ENCODE measurements at places on chromosomes 6 and 20.
A peak's percentile ranks its signal among the peaks of the same experiment; 100 is the strongest.

- DNase-seq, result no peak
These were observed 24.1 kb downstream of the COX4I2 start for GRCh38 chr20:31661625-31662371.

DNA sequence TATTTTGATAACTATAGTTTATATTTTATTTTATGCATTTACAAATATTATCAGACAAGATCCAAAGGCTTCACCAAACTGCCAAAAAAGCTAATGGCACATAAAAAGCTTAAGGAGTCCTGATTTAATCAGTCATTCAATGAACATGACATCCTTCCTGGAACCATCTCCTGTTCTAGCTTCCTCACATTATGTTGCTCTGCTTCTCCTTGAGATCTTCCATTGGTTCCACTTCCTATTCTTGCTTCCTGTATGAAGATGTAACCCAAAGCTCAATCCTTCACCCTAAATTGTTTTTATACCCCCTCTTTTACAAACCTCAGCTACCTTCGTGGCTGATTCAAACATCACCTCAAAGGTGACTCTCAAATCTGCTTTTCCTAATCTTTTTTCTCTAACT, 4.5 kb upstream of the BRD2 start:
- no peak for DNase-seq

GRCh38 chr20:43988867-43989266, 74.2 kb downstream of the TOX2 start:
- DNase-seq, result no peak

DNA sequence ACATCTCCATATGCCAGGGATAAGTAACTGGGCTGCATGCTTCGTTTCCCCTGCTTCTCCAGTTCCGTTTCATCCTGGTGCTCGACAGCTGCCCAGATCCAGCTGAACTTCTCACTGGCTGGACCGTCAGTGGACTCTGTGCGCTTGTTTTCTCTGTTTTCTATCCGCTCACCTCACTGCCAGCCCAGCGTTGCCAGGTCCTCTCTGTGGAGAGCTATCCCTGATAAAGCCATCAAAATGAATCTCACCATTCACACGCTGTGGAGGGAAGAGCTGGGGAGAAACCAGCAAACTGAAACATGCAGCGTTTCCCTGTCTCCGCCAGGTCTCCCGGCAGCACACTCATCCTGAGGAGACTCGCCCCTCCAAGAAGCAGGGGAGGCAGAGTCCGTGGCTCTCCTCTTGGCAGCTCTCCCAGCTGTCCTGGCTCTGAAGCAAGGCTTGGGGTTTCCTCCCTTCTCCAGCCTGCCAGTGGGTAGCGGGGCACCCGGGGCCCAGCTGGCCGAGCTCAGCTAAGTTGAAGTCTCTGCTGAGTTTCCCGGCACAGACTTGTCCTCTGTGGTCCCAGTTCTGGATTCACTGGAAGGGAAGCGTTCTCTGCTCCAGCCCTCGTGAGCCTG, 160.9 kb downstream of the DTNBP1 start:
- DNase-seq, result peak; percentile 78

DNA sequence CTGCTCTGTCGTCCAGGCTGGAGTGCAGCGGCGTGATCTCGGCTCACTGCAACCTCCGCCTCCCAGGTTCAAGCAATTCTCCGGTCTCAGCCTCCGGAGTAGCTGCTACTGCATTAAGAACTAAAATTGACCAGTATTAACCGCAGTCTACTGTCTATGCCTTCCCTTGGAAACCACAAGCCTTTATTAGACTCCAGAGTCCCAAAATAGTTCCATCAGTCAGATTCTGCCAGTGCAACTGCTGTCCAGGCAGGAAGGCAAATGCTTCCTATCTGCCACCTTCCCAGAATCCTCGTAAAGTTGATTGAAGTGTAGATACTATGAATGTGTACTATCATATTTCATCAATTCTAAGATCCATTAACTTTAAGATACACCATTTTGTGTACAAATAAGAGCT, 16.7 kb downstream of the KAT14 start:
- no peak for DNase-seq

DNA sequence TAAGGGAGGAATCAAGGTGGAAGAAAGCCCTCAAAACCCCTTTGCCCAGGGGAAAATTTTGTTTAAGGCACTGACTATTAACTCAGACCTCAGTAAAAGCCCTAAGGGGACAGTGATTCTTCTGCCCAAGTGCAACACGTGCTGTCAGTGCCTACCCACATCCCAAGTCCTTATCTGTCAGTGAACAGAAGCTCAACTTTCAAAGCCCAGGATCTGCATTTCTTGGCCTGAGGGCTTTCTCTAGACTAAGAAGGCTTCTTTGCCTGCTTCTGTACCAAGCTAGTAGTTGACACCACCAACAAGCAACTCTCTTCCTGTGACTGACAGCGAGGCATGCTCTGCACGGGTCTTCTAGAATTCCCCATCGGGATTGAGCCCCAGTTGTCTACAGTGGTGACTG, 416.0 kb upstream of the SPTLC3 start:
- DNase-seq, result no peak

- DNase-seq, result no peak
These were observed 380.6 kb downstream of the TENT5A start for GRCh38 chr6:81371930-81372329.

DNA sequence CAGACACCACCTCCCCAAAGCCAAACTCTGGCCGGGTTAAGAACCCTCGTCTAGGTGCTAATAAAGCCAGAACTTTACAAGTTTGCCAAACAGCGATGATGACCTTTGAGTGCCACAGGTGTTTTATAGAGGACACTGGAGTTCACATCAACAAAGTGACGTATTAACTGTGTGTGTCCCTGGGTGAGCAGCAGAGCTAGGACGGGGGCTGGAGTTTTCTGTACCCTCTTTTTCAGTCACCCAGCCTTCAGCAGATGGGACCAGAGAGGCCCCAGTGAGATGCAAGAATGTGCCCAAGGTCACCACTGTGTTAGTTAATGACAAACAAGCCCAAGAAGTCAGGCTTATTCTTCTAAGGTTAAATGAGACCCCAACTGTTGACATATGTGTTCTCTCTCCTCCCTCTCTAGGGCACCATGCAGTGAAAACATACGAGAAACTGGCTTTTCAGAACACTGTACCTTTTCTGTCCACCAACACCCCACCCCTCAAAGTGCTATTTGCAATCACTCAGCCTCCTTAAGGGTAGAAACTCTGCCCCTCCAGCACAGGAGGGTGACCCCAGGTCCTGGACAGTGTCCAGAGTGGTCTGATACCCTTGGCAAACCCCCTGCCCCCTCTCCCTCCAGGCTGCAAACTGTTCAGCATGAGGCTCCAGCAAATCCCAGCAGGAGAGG, 5.2 kb downstream of the SDC4 start:
- DNase-seq, result no peak

- DNase-seq, result no peak
These were observed 63.6 kb upstream of the GATA5 start for GRCh38 chr20:62539198-62540045.

GRCh38 chr6:125236536-125237327, 65.0 kb downstream of the HDDC2 start:
- DNase-seq, result no peak

- no peak for DNase-seq
These were observed 184.8 kb downstream of the ZNF217 start for GRCh38 chr20:53408691-53409446.

DNA sequence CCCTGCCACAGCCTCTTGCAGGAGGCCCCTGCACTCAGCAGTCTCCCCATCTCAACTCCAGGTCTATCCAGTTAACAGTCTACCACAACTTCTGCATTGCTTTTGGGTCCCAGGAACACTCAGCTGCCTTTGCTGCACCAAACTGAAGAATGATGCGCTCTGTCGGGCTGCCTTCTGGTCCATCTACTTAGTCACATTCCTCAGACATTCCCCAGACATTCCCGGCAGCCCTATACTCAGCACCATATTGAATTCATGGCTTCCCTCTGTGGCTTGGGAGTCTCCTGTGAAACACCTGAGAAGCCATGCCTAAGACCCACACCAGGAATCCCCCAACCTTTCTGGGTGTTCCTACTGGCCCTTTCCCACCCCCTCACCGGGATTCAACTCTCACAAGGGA, 99.6 kb upstream of the COL21A1 start:
- DNase-seq, result no peak

GRCh38 chr20:8049310-8049709, 29.7 kb upstream of the TMX4 start:
- DNase-seq, result no peak

DNA sequence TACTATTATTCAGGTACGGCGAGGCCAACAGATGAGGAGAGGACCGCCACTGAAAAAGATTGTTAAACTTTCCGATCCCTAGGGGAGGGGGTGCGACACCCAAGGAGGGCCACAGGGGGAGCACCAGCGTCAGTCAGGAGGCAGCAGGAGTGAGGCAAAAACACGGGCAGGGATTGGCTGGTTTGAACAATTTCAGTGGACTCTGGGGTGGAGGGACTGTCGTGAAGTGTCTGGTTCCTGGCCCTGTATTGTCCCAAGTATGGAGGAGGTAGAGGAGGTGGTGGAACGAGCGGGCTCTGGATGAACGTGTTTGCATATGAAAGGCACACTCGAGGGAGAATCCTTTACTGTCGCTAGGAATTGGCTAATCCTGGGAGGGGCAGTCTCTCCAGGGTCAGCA, 32.5 kb upstream of the MCUR1 start:
- no peak for DNase-seq

DNA sequence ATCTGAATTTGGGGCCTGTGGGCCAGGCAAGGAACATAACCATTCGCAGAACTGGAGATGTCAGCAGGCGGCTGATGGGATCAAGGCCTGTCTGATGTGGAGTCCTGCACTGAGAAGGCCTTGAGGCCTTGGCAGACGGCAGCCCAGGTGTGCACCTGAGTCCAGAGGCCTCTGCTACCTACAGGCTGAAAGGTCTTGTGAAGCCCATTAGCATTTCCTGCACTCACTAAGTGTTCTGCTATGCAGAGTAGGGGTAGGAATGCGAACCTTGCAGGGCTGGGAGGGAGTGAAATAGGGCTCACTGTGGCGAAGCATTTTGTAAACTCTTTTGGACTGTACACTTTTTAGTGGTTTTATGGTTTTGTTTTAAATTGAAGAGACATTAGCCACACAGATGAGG, 48.3 kb upstream of the RNF24 start:
- no peak for DNase-seq

- DNase-seq, result no peak
These were observed 22.2 kb downstream of the KHDC1L start for GRCh38 chr6:73203098-73203497.

DNA sequence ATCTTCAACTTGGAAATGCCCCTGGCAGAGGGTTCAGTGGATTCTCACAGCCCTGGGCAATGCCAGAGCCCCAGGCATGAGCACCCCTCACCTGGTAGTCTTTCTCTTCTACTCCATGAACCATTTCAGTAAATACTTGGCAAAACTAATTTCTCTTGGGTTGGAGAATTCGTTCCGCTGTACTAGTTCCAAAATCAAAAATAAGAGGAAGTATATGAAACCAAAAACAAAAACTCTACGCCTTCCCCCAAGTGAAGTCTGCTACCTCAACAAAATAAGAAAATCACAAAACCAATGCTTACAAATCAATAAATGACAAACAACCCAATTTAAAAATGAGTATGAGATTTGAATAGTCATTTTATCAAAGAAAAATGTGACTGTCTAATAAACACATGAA, 12.6 kb downstream of the GFOD1 start:
- DNase-seq, result no peak

- DNase-seq, result no peak
These were observed 283.0 kb downstream of the CDH4 start for GRCh38 chr20:61535091-61535490.

GRCh38 chr20:44644230-44644617, 7.3 kb downstream of the ADA start:
- no peak for DNase-seq

DNA sequence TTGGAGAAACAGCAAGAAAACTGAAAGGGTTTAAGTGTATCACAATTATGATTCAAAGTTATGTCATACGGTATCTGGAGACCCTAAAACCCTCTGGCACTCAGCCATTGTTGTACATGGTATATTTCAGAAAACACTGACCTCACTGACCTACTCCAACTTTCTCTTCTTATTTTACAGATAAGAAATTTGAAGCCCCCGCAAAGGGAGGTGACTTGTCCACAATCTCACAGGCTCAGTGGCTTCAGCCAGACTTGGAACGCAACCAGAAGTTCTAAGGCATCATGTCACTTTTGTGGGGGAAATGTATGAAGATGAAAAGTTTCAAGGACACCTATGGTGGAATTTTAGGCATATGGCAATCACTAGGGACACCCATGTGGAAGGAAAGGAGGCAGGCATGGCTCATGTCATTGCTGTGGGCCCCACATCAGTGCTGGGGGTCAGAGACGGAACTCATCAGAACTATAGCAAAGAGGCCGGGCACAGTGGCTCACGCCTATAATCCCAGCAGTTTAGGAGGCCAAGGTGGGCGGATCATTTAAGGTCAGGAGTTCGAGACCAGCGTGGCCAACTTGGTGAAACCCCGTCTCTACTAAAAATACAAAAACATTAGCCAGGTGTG, 5.2 kb upstream of the TRIB3 start:
- no peak for DNase-seq

GRCh38 chr20:10174400-10174799, 44.2 kb upstream of the SNAP25 start:
- DNase-seq, result no peak

DNA sequence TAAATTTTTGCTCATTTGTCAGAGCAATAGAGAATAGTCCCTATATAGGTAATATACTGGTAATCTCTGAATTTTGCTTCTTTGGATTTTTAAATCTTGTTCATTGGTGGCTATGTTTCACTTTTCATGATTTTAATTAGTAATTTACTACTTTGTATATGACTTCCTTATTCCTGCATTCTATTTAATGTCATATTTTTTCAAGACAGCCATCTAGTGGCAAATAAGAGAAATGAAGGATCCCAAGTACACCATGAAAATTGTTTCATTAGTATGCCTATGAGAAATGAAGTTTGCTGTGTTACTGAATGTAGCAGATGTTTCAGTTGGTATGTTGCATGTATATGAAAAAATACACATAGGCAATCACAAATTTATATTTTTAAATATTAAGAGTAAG, 82.4 kb downstream of the ZNF292 start:
- DNase-seq, result peak; percentile 3

DNA sequence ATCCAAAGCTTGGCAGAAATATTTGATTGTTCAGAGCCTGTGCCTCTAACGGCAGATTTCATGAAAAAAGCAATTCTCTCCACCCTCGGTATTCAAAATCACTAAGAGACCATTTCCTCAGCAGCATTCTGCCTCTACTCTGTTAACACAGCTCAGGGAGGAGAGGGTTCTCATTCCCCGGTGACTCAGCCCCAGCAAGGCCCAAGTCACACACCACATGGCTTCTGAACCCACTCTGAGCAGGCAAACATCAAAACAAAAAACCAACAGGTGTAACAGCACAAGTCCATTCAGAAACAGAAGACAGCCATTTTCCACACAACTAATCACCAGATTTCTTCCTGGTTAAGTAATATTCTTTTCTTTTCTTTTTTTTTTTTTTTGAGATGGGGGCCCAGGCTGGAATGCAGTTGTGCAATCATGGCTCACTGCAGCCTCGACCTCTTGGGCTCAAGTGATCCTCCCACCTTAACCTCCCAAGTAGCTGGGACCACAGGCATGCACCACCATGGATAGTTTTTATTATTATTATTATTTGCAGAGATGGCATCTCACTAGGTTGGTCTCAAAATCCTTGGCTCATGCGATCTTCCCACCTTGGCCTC, 55.4 kb downstream of the GFOD1 start:
- no peak for DNase-seq
